Esophagus mucosa (tissue), 1 donor: ENCODE measurements at places on chromosomes 2 and 18. TPM values are rescaled to one million over a fixed set of nuclear protein-coding genes. Genes with fewer than 3 reads are reported as not detected.

The CCDC150 gene
- total RNA-seq: 3.3 TPM

The SERPINB3 gene
- total RNA-seq: 879 TPM

The AFTPH gene
- 28.3 TPM for total RNA-seq

The SERPINB5 gene
- total RNA-seq: 213 TPM

The PPP1R7 gene
- 74.7 TPM for total RNA-seq

The LBX2 gene
- total RNA-seq: 0.32 TPM

The FAP gene
- total RNA-seq: 1.3 TPM

The CNTNAP5 gene
- total RNA-seq: not detected

The PIAS2 gene
- total RNA-seq: 17.8 TPM

The SRD5A2 gene
- total RNA-seq: not detected

The GKN1 gene
- not detected for total RNA-seq

The DPP4 gene
- total RNA-seq: 0.56 TPM
